ENCODE measurements at places on chromosomes 7 and 10. TPM values are rescaled to one million over a fixed set of nuclear protein-coding genes. Genes with fewer than 3 reads are reported as not detected.

SMARCD3 gene
- total RNA-seq: 1.9 TPM

ANKRD16 gene
- total RNA-seq: 2.3 TPM

SEPTIN14 gene
- not detected for total RNA-seq

LIPA gene
- 34.4 TPM for total RNA-seq

SAMD9L gene
- 26.6 TPM for total RNA-seq

SLC18A3 gene
- not detected for total RNA-seq

MYO3A gene
- not detected for total RNA-seq

NRG3 gene
- total RNA-seq: 10.6 TPM

SPDYE6 gene
- total RNA-seq: 0.06 TPM

FAM171A1 gene
- 13.9 TPM for total RNA-seq

HMX2 gene
- not detected for total RNA-seq

PVRIG gene
- not detected for total RNA-seq

TMEM270 gene
- not detected for total RNA-seq

BICC1 gene
- 0.16 TPM for total RNA-seq

ANXA8 gene
- not detected for total RNA-seq

CACNB2 gene
- total RNA-seq: not detected

LIPN gene
- total RNA-seq: not detected

PAX4 gene
- not detected for total RNA-seq

DUSP5 gene
- 19.3 TPM for total RNA-seq

NPC1L1 gene
- not detected for total RNA-seq

CCL24 gene
- not detected for total RNA-seq

LRRD1 gene
- total RNA-seq: under 0.01 TPM

CPA4 gene
- 0.25 TPM for total RNA-seq

LDB3 gene
- total RNA-seq: not detected

LRRC4 gene
- total RNA-seq: 0.76 TPM

UBN2 gene
- 9.2 TPM for total RNA-seq

GRID1 gene
- not detected for total RNA-seq

OR9A2 gene
- total RNA-seq: not detected

PODXL gene
- total RNA-seq: 189 TPM

RAB19 gene
- total RNA-seq: not detected

KMT2E gene
- total RNA-seq: 157 TPM

AZGP1 gene
- total RNA-seq: not detected

GBF1 gene
- 31.8 TPM for total RNA-seq

SAP25 gene
- total RNA-seq: not detected

CAV2 gene
- 400 TPM for total RNA-seq

CACNA2D1 gene
- total RNA-seq: 12.8 TPM

ELMO1 gene
- 72.2 TPM for total RNA-seq

GRID2IP gene
- not detected for total RNA-seq

PRF1 gene
- total RNA-seq: not detected

CFAP58 gene
- 0.65 TPM for total RNA-seq

GJD4 gene
- total RNA-seq: not detected
